ENCODE measurements at places on chromosomes 6 and 20.

GRCh38 chr6:98946879-98947410 lies 801 bp downstream of the FBXL4 start:
- peak; percentile 13 for DNase-seq

DNA sequence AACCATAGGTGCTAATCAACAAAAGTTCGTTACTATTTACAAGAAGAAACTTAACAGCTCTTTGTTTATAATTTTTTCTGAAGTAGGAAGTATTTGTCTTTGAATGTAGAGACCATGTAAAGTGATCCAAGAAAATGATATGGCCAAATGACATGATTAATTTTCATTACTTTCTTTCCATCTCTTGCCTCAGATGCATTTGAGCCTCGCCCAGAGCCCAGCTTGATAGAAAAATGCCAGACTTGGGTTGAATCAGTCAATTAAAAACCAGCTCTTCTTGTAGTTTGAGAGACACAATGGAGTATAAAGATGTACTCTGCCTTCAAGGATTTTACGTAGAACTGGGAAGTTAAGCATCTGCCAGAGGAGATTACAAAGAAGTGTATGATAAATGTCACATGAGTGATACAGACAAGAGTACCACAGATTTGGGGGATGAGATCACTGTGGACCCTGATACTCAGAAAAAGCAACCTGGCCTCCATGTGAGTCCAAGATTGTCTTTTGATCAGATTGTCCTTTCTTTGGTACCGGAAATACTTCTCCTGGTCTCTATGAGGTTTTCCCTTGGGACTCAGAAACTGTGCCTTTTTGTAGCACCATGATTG lies 92.5 kb upstream of the SUPT3H start:
- DNase-seq, result no peak

DNA sequence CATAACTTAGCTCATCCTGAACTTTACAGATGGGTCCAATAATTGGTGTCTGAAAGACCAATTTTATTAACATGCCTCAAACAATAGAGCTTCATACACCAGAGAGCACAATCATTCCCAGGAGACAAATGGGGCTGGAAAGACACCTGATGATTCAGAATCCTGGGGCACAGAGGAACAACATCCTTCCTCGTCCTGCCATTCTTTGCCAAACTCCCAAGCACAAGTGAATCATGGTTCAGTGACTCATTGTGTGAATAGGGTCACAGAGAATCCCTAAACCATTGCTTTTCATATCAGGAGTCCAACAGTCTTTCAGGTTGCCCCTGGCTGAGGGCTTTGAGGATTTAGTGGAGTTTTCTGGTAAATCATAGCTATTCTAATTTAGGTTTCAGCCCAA lies 266.4 kb upstream of the BMP2 start:
- DNase-seq, result no peak

GRCh38 chr6:53702316-53702715 lies 36.8 kb upstream of the KLHL31 start:
- DNase-seq, result no peak

DNA sequence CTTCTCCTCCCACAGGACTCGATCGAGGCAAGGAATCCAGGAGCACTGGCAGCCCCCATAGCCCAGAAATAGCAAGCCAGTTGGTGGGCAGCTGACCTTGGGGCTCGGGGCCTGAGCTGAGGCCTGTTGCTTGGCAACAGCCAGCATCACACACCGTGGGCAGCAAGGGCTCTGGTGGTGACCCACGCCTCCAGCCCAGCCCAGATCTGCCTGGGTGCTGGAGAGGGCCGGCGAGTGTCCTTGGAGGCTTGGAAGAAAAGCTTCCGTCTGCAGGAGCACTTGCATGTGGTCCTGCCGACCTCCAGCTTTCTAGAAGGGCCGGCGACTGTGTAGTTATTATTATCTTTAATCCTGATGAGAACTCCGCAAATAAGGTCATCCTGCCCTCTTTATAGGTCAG lies 67.3 kb downstream of the STK35 start:
- DNase-seq, result no peak

- no peak for DNase-seq
These were observed 423.2 kb upstream of the JARID2 start for GRCh38 chr6:14822679-14823078.
